Left cardiac atrium (tissue), 4 donors: ENCODE measurements at places on chromosomes 3 and 15. TPM values are rescaled to one million over a fixed set of nuclear protein-coding genes. Genes with fewer than 3 reads are reported as not detected.

ANKUB1 gene
- total RNA-seq: not detected

GRCh38 chr3:65603631-65604030 is 435.1 kb downstream of the MAGI1 start:
- DNase-seq: no peak

TEX9 gene
- total RNA-seq: 1.1 TPM

SLC9A9 gene
- total RNA-seq: 17.0 TPM

DNA sequence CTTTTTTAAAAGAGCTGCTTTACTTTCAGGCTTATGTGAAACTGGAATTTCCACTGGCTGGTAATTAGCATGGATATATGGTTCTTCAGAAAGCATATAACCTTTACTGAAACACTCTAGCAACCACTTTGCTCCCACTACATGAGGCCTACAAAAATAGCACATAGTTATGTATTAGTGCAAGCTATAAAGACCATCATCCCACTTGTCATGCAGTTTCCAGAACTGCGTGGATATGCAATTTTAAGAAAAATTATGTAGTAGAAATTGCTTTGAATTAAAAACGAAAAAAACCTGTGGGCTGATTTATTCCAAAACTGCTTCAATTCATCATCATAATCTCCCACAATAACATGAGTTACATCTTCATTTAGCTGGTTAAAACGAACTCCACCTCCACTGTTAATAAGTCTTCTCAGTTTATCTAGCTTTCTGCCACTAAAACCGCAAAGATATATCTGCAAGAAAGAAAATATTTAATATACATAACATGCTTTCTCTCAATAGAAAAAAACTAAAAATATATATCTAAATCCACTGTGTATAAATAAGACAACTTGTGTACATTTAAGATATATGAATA is 12.2 kb downstream of the TOPBP1 start:
- DNase-seq: no peak
